ENCODE measurements at places on chromosomes 6 and 20.

DNA sequence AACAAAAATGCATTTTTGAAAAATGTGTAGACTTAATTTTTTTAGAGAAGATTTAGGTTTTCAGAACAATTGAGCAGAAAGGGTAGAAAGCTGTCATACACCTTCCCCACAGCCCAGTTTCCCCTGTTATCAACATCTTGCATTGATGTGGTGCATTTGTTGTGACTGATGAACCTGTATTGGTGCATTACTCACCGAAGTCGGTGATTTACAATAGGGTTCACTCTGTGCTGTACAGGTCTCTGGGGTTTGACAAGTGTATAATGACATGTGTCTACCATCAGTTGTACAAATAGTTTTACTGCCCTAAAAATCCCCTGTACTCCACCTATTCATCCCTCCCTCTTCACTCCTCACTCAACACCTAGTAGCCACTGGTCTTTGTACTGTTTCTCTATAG, 23.8 kb upstream of the ADIG start:
- DNase-seq, result no peak

GRCh38 chr6:121853686-121854085, 418.2 kb downstream of the GJA1 start:
- no peak for DNase-seq

GRCh38 chr20:16806886-16807285, 58.7 kb downstream of the OTOR start:
- no peak for DNase-seq

DNA sequence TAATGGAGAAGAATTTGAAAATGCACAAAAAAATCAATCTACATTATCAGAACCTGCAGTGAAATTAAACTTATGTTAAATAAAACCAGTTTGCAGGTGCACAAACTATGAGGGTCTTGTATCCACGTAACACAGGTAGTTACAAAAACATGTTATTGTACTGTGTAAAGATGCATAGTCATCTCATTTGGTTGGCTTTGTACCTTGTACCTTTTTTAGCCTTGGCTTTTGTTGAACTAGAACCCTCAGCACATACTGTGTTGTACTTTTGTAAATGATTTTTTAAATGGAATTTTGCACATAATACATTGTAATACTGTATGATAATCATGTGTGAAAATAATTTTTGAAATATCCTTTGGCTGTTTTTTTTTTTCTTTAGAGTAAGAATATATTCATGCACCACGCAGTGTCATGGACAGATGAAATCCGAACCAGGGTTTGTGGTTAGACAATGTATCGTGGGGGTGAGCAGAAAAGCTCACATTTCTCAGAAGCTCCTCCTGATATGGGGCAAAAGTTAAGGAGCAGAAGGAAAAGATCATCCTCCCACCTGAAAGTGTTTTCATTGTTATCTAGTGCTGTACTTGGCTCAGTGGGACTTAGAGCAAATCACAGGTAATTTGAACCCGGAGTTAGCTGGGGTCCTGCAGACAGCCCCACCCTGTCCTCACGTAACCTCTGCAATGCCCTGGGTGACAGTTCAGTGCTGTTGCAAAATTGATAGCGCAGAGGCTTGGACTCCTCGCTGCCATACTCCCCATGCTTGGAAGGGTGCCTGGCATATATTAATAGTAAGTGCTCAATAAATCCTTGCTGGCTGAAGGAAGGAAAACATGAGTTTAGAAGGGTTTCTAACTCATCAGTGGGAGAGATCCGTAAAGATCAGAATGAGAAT, 14.8 kb upstream of the NAA20 start:
- DNase-seq, result no peak

DNA sequence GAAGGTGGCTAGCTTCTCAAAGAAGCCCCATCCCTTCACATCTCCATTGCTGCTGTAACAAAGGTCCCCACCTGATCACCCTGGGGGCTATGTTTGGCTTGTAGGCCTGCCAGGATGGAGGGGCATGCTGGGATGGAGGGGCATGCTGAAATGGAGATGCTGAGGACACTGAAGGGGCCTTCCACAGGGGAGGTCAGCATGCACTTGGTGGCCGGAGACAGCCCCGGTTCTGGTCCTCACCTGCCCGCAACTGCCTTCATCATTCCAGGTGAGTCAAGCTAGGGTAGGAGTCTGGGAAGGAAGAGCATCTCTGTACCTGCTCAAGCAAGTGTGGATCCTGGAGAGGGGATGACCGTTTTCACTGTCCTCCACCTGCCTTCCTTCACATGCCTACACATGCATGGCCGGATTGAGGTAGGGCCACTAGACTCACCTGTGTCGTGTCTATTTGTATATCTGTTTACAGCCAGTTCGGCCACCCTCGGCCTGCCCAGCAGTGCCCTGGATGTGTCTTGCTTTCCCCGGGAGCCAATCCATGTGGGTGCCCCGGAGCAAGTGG, 6.0 kb downstream of the L3MBTL1 start:
- DNase-seq, result no peak
